Stimulated activated CD4-positive, alpha-beta T cell treated with anti-CD3 and anti-CD28 coated beads, TNF-alpha, amount 100 ng/mL, for 1 hour (primary cell): ENCODE measurements at places on chromosomes 6 and 20.
A peak's percentile ranks its signal among the peaks of the same experiment; 100 is the strongest.

DNA sequence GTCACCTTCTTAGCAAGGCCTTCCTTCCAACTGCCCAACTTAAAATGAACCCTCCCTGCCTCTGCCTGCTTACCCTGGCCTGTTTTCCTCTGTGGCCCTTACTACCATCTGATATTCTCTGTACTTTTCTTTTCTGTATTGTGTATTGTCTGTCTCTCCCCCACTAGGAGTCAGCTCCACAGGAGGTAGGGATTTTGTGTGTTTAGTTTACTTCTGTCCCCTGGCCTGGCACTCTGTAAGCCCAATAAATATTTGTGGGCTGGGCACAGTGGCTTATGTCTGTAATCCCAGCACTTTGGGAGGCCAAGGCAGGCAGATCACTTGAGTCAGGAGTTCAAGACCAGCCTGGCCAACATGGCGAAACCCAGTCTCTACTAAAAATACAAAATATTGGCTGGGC is 72.8 kb downstream of the RIPOR3 start:
- DNase-seq = no peak

GRCh38 chr6:149225946-149226345 is 91.6 kb upstream of the TAB2 start:
- no peak for DNase-seq

- no peak for DNase-seq
Measured at GRCh38 chr6:38803129-38803528, 88.0 kb downstream of the DNAH8 start.

- DNase-seq = peak; percentile 9
Measured at GRCh38 chr20:1434571-1435336, 31.9 kb downstream of the NSFL1C start.

DNA sequence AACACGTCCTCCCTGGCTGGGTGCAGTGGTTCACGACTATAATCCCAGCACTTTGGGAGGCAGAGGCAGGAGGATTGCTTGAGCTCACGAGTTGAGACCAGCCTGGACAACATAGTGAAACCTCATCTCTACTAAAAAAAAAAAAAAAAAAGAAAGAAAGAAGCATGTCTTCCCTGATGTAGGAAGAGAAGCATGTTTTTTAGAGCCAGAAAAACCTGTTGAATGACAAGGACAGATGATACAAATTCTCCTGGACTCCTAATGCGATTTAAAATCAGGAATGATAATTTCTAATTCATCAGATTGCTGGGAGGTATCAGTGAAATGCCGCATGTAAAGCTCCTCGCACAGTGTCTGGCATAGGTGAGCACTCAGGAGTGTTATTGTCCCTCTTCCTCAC is 23.7 kb upstream of the SEC63 start:
- DNase-seq = no peak
